Lung (tissue), 17 donors: ENCODE measurements at places on chromosomes 5 and 9.
A peak's percentile ranks its signal among the peaks of the same experiment; 100 is the strongest.

GRCh38 chr5:109003928-109004327 is 256.2 kb downstream of the FER start:
- peak; percentile 17 for DNase-seq

- DNase-seq, result no peak
These were observed 18.8 kb upstream of the GNAQ start for GRCh38 chr9:78050421-78050820.

GRCh38 chr5:34037726-34038125 is 5.3 kb downstream of the C1QTNF3 start:
- no peak for DNase-seq

GRCh38 chr5:102865510-102866236 is 110.6 kb downstream of the PAM start:
- DNase-seq, result peak; percentile 92

- DNase-seq, result no peak
These were observed 358.2 kb downstream of the BNC2 start for GRCh38 chr9:16512281-16512680.

GRCh38 chr9:87034841-87035240 is 87.5 kb upstream of the GAS1 start:
- DNase-seq, result peak; percentile 25
